Sigmoid colon (tissue), 7 donors: ENCODE measurements at places on chromosomes 5 and 9. TPM values are rescaled to one million over a fixed set of nuclear protein-coding genes. Genes with fewer than 3 reads are reported as not detected.

The CCIN gene
- total RNA-seq, result not detected

The NRG2 gene
- total RNA-seq, result 11.9 TPM

The OBP2B gene
- total RNA-seq, result not detected

The ANKRD34B gene
- total RNA-seq, result not detected

- H3K4me3 ChIP-seq, result no peak overlapping the region
- no peaks in the 10 kb centered on the region for H3K27me3 ChIP-seq
- H3K27ac ChIP-seq, result no peak overlapping the region
- no peaks in the 10 kb centered on the region for H3K36me3 ChIP-seq
Observed at GRCh38 chr5:59221769-59222168, 638.9 kb downstream of the RAB3C start.

DNA sequence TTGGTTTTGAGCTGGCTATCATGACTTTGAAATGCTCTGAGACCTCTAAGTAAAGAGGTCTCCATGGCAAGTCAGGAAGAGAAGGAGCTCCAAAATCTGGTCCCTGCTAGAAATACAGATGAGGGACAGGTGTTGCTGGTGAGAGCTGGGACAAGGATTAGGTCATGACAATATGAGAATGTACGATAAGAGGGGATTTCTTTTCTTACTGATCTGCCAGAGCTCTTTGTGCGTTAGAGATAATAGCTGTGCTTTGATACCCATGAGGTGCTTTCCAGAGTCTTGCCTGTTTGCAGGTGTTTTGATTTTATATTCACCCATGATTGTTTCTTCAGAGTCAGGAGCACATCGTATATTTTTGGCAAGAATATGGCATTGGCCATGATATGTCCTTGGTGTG, 56.5 kb downstream of the ANKRD33B start:
- H3K27ac ChIP-seq, result no peak overlapping the region
- no peak for DNase-seq
- no peaks in the 10 kb centered on the region for H3K27me3 ChIP-seq
- H3K36me3 ChIP-seq, result no peaks in the 10 kb centered on the region
- H3K4me1 ChIP-seq, result no peaks in the 10 kb centered on the region

GRCh38 chr5:82364497-82364896, 86.3 kb upstream of the RPS23 start:
- no peaks in the 10 kb centered on the region for H3K36me3 ChIP-seq
- H3K4me1 ChIP-seq, result no peaks in the 10 kb centered on the region
- no peak overlapping the region for H3K4me3 ChIP-seq
- H3K27ac ChIP-seq, result no peak overlapping the region
- H3K27me3 ChIP-seq, result no peaks in the 10 kb centered on the region
- DNase-seq, result no peak
